ENCODE measurements at places on chromosomes 3 and 15.

GRCh38 chr15:66566963-66567531 lies 1.2 kb upstream of the LCTL start:
- peak; percentile 53 for DNase-seq

GRCh38 chr3:40753291-40753770 lies 228.6 kb downstream of the ZNF621 start:
- DNase-seq, result no peak

DNA sequence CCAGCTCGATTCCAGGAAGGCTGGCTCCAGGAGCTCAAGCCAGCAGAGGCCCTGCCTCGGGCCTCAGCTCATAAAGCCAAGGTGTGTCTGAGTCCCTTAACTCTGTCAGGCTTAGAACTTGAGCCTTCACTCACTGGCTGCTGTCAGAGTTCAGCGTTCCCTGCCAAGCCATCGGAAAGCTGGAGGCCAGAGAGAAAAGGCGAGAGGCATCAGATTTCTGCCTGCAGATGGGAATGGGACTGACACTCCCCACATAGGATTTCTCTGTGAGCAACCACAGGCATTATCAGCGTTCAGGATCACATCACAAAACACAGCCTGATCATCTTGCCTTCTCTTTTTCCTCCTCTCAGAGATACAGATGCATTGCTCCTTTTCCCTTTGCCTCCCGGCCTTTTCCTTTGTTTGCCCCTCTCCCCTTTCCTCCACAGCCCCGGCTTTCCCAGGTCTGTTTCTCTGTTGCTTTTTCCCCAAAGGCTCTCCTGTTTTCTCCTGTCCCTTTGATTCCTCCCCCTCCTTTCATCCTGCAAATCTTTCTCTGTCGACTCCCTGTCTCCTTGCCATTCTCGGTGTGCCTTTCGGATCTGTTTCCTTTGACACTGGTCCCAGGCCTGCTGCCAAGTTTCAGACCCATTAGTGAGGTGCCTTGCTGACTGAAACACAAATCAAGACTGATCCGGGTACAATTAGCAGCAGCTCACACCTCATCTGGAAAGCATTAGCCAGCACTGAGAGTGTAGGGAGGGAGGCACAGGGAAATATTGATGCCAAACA lies 44.5 kb upstream of the BOC start:
- no peak for DNase-seq

DNA sequence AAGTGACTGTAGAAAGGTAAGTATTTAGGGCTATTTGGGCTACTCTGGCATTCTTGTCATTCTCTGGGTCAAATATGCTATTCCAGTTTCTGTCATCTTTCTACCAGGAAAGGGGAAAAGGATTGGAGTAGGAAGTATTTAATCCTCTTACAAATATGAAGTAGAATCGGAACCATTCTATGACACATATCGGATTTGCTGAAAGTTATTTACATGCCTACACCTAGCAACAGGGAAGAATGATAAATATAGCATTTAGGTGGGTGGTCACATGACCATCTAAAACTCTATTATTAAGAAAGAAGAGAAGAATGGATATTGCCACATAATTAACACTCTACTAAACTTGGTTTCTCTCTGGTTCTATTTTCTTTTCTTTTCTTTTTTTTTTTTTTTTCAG lies 1353.1 kb downstream of the ZPLD1 start:
- no peak for DNase-seq

Data from COLO829 (cell line).